ENCODE measurements at places on chromosomes 6 and 20.

DNA sequence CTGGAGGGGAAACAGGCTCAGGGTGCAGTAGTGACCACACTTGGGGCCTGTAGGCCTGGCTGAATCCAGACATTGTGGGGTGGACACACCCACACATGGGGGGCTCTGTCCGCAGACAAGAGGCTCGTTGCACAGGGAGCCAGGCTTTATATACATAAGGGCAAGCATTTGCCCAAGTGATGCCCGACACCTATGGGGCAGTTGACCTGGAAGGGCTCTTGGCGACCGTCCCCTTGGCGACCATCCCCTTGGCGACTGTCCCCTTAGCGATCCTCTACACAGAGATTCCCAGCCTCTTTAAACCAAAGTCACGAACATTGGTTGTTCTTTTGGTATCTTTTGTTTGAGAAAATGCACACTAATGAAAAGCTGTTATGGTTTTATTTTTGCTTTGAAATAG is 2.7 kb downstream of the TOX2 start:
- DNase-seq, result no peak

DNA sequence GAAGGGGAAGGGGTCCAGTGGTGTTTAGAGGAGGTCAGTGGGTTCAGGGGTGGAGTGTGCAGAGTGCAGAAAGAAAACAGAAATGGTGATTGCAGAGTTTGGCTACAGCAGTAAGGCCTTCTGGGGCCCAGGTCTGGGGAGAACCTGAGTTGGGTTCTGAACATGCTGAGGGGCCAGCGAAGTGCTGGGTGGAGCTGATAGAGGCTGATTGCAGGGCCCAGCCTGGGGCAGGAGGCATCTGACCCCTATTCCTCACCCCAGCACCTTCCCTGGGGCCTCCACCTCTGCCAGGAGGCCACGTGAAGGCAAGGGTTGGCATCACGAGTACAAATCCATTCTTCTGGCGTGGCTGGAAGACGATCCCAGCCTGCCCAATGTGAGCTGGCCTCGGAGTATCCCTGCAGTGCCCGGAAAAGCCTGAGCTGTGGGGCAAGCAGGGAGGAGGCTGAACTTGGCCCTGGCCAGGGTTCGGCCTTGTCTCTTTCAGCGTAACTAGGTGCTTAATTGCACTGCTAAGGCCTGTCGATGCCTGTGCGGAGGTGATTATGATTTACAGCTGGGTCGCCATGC is 35.3 kb downstream of the VSTM2L start:
- no peak for DNase-seq

- DNase-seq, result no peak
Measured at GRCh38 chr6:116208056-116208785, 45.7 kb downstream of the TSPYL4 start.

DNA sequence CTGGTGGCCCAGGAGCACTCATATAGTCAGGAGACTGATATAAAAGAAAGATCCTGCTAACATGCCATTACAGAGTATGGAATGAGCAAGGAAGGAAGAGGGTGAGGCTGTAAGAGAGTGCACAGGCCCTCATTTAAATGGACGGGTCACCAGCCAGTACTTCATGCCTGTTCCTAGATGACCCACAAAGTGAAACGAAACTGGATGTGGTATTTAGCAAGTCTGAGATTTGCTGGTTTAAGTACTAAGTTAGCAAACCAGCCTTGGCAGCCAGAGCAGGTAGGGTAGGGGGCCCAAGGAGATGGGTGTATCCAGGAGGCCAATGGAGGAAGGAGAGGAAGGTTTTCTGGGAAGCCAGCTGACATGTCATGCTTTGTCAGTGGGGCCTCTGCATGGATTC is 15.9 kb downstream of the NT5E start:
- DNase-seq, result no peak

DNA sequence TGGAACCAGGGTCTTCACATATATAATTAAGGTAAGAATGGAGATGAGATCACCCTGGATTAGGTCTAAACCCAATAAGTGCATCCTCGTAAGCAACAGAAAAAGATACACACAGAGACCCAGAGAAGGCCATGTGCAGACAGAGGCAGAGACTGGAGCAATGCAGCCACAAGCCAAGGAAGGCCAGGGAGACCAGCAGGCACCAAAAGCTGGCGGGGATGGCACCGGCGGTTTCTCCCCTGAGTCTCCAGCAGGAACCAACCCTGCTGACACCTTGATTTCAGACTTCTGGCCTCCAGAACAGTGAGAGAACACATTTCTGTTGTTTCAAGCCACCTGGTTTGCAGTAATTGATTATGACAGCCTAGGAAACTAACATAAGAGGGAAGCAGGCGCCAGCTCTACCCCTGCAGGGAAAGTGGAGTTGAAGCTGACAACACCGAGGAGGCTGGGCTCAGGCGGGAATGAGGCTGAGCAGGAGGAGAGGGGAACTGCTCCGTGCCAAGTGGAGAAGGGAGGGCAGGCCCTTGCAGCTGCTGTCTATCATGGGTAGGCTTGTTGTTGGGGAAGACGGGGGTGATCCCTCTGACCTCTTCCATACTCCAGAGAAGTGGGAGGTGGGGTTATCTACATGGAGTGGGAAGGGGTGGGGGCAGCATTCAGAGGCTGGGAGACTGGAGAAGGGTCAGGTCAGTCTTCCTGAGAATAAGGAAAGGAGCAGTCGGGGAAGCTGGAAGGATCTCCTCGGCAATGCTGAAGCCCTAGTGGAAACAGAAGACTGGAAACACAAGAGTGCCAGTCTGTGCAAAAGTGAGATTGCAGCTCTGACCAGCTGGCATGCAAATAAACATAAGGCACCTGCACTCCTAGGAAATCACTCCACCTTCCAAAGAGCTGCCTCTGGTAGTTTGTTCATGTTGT is 72.7 kb downstream of the NFATC2 start:
- no peak for DNase-seq

Data from RKO (cell line).